ENCODE measurements at places on chromosomes 5 and 9.

DNA sequence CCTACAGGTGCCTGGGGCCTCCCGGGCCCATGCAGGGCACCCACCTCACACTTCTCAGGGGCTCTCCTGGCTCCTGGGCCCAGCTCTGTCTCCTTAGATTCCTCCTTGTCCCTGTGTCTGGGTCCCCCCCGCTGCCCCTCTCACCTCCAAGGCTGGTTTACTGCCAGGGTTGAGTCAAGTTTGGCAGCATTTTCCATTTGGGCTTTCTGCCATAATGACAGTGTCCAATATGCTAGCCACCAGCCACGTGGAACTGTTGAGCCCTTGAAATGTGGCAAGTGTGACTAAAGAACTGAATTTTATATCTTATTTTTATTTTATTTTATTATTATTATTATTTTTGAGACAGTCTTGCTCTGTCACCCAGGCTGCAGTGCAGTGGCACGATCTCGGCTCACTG, 1.9 kb downstream of the TTC16 start:
- no peak for DNase-seq

GRCh38 chr9:11349187-11349586, 736.4 kb upstream of the PTPRD start:
- DNase-seq = no peak

GRCh38 chr5:115785381-115786065, 30.9 kb downstream of the CDO1 start:
- DNase-seq = no peak

GRCh38 chr5:7686794-7687193, 164.1 kb downstream of the CFAP90 start:
- no peak for DNase-seq

DNA sequence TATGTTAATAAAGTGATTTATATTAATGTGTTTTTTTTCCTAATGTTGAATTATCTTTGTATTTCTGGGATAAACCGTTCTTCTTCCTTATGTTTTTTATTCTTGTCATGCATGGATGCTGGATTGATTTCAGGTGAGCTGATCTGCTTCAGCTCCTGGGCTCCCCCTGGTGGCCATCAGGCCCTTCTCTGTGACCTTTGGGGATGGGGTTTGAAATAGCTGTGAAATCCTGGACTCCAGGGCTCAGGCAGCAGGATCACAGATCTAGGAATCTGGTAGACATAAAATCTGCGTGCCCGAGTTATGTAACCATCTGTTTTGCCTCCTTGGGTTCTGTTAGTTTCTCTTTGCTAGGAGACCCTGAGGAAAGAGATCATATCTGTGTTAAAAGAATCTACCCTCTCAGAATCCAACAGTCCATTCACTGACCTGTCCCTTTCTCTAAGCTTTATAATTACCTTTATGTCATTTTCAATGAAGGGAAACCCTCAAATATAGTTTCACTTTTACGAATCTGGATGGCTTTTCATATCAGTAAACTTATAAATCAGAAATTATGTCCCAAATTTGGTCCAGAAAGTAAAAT, 12.2 kb upstream of the OR13J1 start:
- DNase-seq = peak; percentile 87

DNA sequence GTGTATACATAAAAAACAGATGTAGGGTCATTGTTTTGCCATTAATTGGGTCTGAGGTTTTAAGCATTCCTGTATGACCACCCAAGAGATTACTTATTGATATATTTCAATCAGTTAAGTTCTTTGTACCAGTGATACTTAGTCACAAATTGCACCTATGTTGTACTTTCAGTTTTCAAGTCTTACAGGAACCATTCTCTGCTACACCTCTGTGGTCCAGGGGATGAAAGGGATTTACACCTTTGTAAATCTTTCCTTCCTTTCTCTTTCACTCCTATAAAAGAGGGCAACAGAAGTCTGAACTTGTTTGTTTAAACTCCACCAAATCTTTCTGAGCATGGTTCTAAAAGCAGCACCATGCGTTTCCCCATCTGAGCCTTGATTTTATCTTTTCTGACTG, 86.1 kb downstream of the DEPDC1B start:
- no peak for DNase-seq

GRCh38 chr5:14217587-14217986, 74.4 kb downstream of the TRIO start:
- DNase-seq = no peak

GRCh38 chr5:94361832-94362796, 256.3 kb downstream of the KIAA0825 start:
- no peak for DNase-seq

GRCh38 chr9:71858102-71858798, 52.7 kb downstream of the ABHD17B start:
- DNase-seq = no peak

- DNase-seq = no peak
Measured at GRCh38 chr9:36486329-36486932, 86.3 kb upstream of the MELK start.

DNA sequence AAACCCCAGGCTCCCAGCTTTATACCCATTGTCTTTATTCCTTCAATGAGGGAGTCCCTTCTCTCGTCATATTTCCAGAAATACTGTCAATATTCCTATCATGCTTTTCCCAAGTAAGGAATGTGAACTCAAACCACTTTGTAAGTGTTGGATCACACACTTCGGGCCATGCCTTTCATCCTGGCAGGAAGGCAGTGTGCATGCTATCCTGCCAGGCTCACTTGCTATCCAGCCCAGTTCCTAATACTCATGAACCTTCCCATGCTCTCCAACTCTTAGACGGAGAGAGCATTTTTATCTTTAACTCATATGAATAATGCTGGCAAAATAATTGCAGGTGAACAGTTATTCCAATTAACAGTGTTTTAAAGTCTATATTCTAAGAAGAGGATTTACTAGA, 639.9 kb upstream of the ACO1 start:
- DNase-seq = no peak

GRCh38 chr9:74503219-74503618, 6.1 kb downstream of the RORB start:
- DNase-seq = no peak

DNA sequence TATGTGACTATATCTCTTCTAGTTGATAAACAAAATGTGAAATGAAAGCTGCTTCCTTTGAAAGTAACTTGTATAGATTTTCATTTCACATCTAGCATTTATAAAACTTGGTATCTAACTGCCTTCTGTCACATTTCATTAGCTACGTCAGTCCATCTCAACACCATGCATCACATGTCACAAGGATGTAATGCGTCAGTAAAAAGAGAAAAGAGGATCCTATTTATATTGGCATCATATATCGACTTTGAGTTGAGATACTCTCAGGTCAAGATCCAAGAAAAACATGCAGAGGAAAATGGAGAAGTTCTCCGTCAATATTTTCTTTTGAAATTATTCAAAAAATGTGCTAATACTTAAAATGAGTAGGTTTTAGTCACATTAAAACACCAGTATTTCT, 1211.2 kb downstream of the EFNA5 start:
- DNase-seq = no peak

Data from left hindlimb (tissue), 1 donor.